ENCODE measurements at places on chromosomes 11 and 22.
A peak's percentile ranks its signal among the peaks of the same experiment; 100 is the strongest.

DNA sequence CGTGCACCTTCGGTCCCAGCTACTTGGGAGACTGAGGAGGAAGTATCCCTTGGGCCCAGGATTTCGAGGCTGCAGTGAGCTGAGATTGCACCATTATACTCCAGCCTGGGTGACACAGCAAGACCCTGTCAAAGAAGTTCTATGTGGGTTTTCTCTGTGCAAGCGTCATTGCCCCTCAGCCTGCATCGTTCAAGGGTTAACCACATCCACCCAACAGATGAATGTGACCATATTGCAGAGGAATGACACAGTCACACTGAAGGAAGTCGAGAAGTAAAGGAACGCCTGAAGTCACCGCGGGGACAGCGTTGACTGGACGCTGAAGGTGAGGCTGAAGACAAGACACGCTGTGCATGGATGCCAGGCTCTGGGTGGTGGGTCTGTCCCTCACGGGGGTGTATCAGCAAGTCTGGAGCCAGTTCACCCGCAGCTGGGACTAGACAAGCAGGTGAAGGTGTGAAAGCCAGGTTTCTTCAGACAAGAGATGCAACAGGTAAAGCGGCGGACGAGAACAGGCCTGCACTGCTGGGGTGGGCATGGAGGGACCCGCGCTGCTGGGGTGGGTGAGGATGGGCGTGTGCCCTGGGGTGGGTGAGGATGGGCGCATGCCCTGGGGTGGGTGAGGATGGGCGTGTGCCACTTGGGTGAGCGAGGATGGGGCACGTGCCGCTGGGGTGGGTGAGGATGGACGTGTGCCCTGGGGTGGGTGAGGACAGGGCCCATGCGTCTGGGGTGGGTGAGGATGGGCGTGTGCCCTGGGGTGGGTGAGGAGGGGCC, 36.5 kb upstream of the TOLLIP start:
- DNase-seq, result no peak

- no peak for DNase-seq
These were observed 668.2 kb upstream of the TENM4 start for GRCh38 chr11:80109031-80109430.

DNA sequence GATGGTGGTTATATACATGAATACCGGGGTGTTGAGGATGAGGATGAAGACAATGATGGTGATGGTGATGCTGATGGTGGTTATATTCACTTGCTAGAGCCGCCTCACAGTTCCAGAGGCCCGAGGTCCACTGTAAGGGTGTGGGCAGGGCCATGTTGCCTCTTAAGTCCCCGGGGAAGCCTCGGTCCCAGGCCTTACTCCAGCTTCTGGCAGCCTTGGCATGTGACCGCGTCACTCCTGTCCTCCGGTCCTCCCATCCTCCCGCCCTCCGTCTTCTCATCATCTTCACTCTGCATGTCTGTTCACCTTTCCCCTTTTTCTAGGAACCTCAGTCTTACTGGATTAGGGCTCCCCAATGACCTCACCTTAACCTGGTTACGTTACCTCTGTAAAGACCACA, 54.6 kb downstream of the IGLL1 start:
- no peak for DNase-seq

- no peak for DNase-seq
These were observed 313.0 kb downstream of the BRD1 start for GRCh38 chr22:49514641-49515040.

GRCh38 chr11:103944251-103944940, 92.0 kb upstream of the DDI1 start:
- DNase-seq, result no peak

DNA sequence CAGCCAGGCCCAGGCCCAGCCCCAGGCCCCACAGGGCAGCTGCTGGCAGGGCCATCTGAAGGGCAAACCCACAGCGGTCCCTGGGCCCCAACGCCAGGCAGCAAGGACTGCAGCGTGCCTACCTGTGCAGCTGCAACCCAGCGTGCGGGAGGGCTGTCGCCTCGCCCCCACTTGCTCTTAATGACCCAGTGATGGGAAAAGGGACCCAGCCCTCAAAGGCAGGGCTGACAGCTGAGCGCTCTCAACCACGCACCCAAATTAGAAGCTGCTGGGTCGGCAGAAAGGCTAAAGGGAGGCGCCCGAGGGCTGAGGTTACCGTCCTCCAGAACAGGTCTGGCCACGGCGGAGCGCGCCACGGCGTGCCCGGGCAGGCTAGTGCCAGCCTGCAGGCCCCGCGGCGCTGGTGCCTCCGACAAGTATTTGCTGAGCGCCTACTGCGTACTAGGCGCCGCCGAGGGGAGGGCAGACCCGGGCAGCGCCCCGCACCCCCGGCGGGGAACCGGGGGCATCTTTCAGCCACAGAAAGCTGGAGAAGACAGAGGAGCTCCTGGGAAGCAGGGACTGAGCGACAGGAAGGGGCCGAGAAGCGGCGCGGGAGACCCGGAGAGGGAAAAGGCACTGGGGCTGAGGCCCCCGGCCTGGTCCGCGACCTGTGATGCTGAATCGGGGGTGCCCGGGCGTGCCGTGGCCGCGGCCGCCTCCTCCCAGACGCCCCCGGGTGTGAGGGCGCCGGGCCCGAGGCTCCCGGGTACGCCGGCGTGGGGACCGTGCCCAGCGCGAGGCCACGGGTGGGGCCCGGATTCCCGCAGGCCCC, 773 bp downstream of the HRAS start:
- DNase-seq, result peak; percentile 92

DNA sequence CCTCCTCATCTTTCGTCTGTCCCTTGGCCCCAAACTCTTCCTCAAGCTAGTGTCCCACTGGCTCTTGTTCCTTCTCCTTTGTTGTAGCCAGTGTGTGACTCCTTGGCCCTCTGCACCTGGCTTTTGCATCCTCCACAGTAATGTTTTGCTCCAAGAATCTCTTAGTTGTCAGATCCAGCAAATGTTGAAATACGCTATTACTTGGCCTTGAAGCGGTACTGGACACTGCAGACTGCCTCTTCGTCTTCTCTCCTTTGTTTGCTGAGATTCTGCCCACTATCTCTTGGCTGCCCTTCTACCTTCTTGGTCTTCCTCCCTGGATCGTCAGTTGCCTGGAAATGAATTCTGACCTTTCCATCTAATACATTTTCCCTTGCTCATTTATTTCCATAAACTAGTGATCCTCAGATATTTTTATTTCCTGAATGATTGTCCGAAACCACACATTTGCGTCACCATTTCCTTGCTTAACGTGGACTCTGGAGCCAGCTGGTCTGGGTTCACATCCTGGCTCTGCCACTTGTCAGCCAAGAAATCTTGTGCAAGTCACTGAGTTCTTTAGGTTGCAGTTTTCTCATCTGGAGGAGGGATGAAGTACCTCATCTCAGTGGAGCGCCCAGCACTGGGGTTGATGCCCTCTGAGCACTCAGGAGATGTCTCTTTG, 113.6 kb downstream of the LDLRAD3 start:
- no peak for DNase-seq

- no peak for DNase-seq
These were observed 57.2 kb downstream of the SBF1 start for GRCh38 chr22:50417411-50418210.

- DNase-seq, result no peak
These were observed 226.8 kb downstream of the C11orf87 start for GRCh38 chr11:109648804-109649203.

GRCh38 chr22:32932176-32932575, 126.0 kb downstream of the SYN3 start:
- no peak for DNase-seq

GRCh38 chr22:41801886-41802285, 1.4 kb downstream of the CCDC134 start:
- no peak for DNase-seq

DNA sequence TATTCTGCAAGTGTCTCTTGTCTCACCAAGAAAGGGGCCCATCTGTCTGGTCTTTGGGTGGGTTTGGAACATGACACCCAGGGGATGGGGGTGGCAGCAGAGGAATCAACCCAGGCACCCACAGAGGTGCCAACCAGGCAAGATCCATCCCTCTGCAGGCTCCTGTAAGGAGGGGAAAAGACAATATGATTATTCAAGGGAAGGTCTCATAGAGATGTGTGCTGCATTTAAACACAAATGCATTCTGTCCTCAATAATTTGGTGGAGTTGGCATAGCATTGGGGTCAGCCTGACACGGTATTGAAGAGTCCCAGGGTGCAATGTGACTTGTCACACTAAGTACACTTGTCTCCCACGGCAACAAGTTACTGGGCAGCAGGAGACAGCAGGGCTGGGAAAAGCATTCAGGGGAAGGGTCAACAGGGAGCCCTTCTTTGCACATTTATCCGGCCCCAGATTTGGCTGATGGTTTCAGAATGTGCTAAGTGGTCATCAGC, 33.1 kb upstream of the SPON1 start:
- no peak for DNase-seq

DNA sequence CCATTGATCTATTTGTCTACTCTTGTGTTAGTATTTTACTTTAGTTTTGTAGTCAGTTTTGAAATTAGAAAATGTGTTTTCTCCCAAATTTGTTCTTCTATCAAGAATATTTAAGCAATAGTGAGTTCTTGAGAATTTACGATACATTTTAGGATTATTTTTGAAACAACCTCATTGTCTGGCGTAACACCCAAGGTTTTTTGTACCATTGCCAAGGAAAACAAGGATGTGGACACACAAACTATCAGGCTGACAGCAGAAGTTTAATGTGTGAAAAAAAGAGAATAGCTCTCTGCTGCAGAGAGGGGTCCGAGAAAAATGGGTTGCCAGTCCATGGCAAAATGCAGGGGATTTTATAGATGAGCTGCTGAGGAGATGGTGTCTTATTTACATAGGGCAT, 865.1 kb upstream of the CNTN5 start:
- DNase-seq, result no peak

DNA sequence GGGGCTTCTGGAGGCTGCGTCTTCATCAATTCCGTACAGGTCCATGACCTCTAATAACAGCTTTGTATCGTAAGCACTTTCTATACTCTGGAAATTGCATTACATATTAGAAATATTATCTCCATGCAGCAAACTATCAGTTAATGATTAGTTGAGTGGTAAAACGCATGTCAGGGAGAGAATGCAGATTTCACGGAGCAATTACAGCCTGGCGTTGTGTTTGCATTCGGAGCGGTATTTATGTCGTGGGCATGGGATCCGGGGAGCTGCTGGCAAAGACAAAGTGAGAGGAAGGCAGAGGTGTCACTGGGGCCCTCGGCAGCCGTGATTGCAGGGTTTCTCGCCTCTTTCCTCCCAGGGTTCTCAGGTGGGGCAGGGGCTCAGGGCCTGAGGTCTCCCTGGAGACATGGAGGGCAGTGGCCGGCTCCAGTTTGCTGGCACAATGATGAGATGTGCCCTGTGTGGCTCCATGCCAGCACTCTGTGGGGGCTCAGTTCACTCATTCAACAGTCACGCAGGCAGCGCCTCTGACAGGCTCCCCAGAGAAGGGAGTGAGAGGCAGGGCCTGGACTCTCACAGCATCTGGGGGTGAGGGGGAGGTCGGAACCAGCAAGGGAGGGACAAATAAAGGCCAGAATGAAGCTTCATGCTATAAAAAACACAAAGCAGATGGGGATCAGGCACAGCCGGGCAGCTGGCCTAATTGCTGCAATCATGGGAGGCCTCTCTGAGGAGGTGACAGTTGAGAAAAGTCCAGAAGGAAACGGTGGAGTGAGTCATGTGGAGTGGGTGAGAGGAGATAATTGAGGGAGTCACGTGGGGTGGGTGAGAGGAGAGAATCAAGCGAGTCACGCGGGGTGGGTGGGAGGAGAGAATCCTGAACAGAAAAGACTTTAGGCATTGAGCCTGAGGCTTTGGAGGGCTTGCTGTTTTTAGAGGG, 1002.7 kb downstream of the BRD1 start:
- no peak for DNase-seq

DNA sequence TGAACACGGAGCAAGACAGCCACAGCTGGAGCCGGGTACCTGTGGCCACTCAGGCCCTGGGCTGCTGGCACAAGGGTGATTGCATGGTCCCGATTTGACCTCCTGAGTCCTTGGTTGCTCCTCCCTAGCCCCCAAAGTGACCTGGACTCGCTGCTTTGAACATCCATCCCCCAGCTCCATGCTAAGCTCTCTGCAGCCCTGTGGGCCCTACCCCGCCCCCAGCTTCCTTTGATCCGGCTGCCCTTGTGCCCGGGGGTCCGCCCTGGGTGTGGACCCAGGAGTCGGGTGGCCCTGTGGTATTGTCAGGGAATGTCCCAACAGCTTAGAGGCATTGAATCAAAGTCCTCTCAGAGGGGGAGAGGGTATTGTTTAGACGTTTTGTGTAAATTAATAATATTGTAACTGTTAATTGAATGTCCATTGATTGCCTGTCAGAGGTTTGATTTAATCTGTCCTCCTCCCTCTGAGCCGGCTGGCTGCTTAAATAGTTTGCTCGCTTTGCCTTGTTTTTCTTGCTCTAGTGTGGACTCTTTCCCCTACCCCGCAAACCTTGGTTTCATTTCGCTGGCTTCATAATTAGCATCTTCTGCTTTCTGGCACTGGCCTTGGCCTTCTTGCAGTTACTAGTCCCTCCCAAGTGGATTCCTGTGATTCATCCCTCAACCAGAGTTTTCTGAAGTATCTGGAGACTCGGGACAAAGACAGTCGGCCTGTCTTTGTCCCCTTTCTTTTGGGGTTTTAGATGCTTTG, 20.7 kb downstream of the GRIK4 start:
- DNase-seq, result no peak

DNA sequence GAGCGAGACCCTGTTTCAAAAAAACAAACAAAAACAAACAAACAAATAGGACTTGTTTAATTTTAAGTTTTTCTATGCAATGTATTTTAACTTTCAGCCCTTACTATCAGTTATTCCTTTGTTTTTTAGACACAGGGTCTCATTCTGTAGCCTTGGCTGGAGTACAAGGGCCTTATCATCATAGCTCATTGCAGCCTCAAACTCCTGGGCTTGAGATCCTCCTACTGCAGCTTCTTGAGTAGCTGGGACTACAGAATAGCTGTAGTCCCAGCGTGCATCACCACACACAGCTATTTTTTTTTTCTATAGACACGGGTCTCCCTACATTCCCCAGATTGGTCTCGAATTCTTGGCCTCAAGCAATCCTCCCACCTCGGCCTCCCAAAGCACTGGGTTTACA, 44.5 kb downstream of the PIK3C2A start:
- no peak for DNase-seq

GRCh38 chr11:96023275-96023674, 99.4 kb upstream of the MTMR2 start:
- DNase-seq, result no peak

GRCh38 chr22:19657252-19658056, 56.8 kb upstream of the SEPTIN5 start:
- no peak for DNase-seq

GRCh38 chr22:38479096-38479837, 11.4 kb downstream of the KDELR3 start:
- no peak for DNase-seq

Measured in upper lobe of left lung (tissue), 6 donors.